ENCODE measurements at places on chromosomes 3 and 15. TPM values are rescaled to one million over a fixed set of nuclear protein-coding genes. Genes with fewer than 3 reads are reported as not detected.

Gene AP4E1
- total RNA-seq = 9.1 TPM

Gene MYNN
- 10.6 TPM for total RNA-seq

Gene MRAS
- 10.5 TPM for total RNA-seq

Gene TMCC1
- total RNA-seq = 13.2 TPM

Gene PRR20G
- 1.6 TPM for total RNA-seq

Gene ATP10A
- 9.2 TPM for total RNA-seq

Gene TOPAZ1
- total RNA-seq = not detected

Gene APOD
- total RNA-seq = 0.86 TPM

Gene CAMKV
- 0.21 TPM for total RNA-seq

Gene GNB4
- 16.3 TPM for total RNA-seq

Gene ZIC1
- total RNA-seq = 0.02 TPM

Gene GRK7
- total RNA-seq = not detected

Gene CMTM8
- 8.2 TPM for total RNA-seq

Gene GHSR
- not detected for total RNA-seq

Gene TIMP4
- 11.9 TPM for total RNA-seq

Measured in A549 treated with Mapracorat at 1 μM for 4 hours (cell line).